Peyer's patch (tissue), 4 donors: ENCODE measurements at places on chromosomes 2 and 18. TPM values are rescaled to one million over a fixed set of nuclear protein-coding genes. Genes with fewer than 3 reads are reported as not detected.

GRCh38 chr18:23279931-23280330, 144.6 kb downstream of the CABLES1 start:
- no peaks in the 10 kb centered on the region for H3K36me3 ChIP-seq
- DNase-seq: no peak
- H3K4me1 ChIP-seq: no peaks in the 10 kb centered on the region
- no peak overlapping the region for H3K4me3 ChIP-seq
- H3K27ac ChIP-seq: no peak overlapping the region
- H3K27me3 ChIP-seq: no peaks in the 10 kb centered on the region

DNA sequence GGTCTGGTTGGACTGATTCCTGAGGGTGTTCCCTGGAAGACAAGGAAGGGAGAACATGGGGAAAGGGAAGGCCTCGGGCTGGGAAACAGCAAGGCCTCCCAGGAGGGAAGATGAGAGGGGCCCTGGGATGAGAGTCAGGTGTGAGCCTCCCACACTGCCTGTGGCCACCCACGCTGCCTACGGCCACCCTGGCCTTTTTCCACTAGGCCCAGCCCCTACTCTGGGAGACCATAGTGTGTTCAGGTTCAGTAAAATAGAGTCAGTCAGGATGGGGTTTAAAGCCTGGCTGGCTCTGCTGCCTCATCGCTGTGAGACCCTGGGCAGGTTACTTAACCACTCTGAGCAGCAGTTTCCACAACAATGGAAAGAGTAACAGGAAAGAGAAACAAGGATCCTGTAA, 47.7 kb upstream of the MAL start:
- no peaks in the 10 kb centered on the region for H3K27me3 ChIP-seq
- H3K4me3 ChIP-seq: no peak overlapping the region
- H3K4me1 ChIP-seq: no peaks in the 10 kb centered on the region
- no peaks in the 10 kb centered on the region for H3K36me3 ChIP-seq
- no peak for DNase-seq

Gene TANC1
- 27.1 TPM for total RNA-seq

DNA sequence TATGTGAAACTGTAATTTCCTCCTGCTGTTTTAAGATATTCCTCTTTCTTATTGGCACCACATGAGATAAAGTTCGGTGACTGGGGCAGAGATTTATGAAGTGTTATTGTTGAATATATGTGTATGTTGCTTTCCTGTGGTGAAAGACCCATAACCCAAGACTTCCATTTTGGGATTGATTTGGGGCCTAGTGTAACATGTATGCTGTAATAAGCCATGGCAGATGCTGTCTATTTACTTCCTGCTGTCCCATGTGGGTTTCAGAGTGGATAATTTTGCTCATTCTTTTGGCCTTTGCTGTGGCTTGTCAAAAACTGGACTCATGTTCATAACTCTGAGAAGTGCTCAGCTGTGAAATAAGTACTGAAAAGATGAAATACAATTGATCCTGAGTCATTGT, 10.8 kb upstream of the MYO1B start:
- no peaks in the 10 kb centered on the region for H3K4me1 ChIP-seq
- no peaks in the 10 kb centered on the region for H3K27me3 ChIP-seq
- no peak for DNase-seq
- no peak overlapping the region for H3K4me3 ChIP-seq

Gene TRABD2A
- total RNA-seq: 53.6 TPM

DNA sequence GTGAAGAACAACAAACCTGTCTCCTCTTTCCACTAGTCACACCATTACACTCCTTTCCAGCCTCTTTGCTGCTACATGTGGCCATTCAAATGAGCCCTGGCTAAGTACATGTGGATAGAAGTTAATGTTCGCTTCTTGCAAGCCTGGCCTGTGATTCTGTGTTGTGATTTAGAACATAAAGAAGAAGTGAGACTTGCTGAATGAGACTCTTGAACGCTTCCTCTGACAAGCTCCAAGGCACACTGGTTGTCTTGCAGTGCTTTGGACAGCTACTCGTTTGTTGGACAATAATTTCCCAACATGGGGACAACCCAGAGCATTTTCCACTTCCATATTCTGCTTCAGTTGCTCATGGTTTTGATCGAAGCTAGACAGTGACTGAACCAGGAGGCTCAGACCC, 57.3 kb downstream of the CCDC74A start:
- H3K36me3 ChIP-seq: no peaks in the 10 kb centered on the region
- no peak overlapping the region for H3K4me3 ChIP-seq
- H3K4me1 ChIP-seq: no peaks in the 10 kb centered on the region
- no peaks in the 10 kb centered on the region for H3K27me3 ChIP-seq
- H3K27ac ChIP-seq: no peak overlapping the region
- DNase-seq: no peak

Gene ALS2
- 20.4 TPM for total RNA-seq

DNA sequence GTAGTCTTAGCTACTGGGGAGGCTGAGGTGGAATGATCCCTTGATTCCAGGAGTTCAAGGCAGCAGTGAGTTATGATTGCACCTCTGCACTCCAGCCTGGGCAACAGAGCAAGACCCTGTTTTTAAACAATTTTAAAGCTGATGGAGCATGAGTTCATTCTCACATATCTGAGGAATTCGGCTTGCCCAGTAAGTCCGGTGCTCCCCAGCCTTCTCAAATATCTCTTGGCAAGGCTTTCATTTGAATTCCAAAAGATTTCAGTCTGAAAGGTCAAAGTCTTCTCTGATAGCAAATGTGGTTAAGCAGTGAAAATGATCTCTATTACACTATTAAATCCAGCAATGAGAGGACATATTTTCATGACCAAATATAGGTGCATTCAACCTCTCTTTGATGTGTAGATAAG, 27.9 kb downstream of the PIEZO2 start:
- no peak overlapping the region for H3K4me3 ChIP-seq
- H3K27me3 ChIP-seq: no peaks in the 10 kb centered on the region
- H3K27ac ChIP-seq: no peak overlapping the region
- no peaks in the 10 kb centered on the region for H3K36me3 ChIP-seq
- DNase-seq: no peak
- no peaks in the 10 kb centered on the region for H3K4me1 ChIP-seq

Gene POTEC
- total RNA-seq: not detected

Gene RIT2
- not detected for total RNA-seq

DNA sequence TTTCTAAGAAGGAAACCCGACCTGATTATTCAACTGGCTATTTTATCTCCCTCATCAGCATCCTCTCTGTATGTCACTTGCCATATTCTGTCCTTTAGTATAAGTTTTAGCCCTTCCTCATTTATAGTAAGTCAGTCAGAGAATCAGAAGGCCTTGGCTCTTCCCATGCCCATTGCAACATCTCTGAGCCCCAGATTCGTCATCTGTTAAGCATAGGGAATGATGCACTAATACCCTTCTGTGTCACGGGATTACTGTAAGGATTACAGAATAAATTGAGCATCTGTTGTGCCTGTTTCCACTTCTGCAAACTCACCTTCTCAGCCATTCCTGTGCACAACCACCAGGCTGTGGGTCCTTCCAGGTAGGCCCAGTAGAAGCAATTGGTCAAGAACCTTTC, 258.1 kb upstream of the RAB12 start:
- H3K36me3 ChIP-seq: no peaks in the 10 kb centered on the region
- H3K27ac ChIP-seq: no peak overlapping the region
- no peaks in the 10 kb centered on the region for H3K4me1 ChIP-seq

- H3K27me3 ChIP-seq: no peaks in the 10 kb centered on the region
- H3K36me3 ChIP-seq: no peaks in the 10 kb centered on the region
- H3K27ac ChIP-seq: no peak overlapping the region
- DNase-seq: no peak
- no peak overlapping the region for H3K4me3 ChIP-seq
Measured at GRCh38 chr2:107927034-107927534, 59.2 kb upstream of the SLC5A7 start.
